ENCODE measurements at places on chromosomes 2 and 18.

GRCh38 chr2:203799908-203800307 lies 67.7 kb upstream of the CTLA4 start:
- DNase-seq: no peak

- DNase-seq: no peak
These were observed 302.0 kb upstream of the ETAA1 start for GRCh38 chr2:67095121-67095520.

- DNase-seq: peak; percentile 44
These were observed 70.0 kb upstream of the ATP5MC3 start for GRCh38 chr2:175251425-175252041.

DNA sequence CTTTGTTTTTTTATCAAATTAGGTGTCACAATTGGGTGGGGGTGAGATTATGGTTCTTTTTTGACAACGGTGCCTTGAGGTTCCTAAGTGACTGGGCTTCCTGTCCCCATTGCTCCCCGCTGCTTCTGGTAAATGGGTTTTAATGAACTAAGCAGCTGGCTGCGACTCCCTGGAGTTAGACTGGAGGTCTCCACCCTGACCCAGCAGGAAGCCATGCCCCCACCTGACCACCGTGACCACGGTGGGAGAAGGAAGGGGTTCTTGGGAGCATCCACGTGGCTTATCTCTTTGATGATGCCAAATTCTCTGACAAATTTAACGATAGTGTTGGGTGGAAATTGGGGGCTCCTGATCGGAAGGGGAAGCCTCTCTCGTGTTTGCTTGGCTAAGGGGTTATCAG lies 12.2 kb downstream of the CNDP2 start:
- no peak for DNase-seq

DNA sequence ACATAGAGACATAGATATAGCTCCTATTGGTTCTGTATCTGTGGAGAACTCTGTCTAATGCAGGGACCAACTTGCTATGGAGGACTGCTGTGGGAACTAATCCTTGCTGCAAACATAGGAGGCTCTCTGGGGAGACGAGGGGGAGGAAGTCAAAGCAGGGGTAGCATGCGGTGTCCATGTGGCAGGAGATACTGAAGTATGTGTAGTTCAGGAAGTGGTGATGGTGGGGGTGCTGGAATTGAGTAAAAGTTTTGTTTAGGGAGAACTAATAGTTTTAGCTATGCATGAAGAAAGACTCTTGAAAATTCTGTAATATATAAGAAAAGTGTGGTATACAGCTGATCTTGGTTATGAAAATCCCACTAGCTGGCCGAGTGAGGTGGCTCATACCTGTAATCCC lies 62.0 kb downstream of the ANKRD44 start:
- DNase-seq: peak; percentile 73

DNA sequence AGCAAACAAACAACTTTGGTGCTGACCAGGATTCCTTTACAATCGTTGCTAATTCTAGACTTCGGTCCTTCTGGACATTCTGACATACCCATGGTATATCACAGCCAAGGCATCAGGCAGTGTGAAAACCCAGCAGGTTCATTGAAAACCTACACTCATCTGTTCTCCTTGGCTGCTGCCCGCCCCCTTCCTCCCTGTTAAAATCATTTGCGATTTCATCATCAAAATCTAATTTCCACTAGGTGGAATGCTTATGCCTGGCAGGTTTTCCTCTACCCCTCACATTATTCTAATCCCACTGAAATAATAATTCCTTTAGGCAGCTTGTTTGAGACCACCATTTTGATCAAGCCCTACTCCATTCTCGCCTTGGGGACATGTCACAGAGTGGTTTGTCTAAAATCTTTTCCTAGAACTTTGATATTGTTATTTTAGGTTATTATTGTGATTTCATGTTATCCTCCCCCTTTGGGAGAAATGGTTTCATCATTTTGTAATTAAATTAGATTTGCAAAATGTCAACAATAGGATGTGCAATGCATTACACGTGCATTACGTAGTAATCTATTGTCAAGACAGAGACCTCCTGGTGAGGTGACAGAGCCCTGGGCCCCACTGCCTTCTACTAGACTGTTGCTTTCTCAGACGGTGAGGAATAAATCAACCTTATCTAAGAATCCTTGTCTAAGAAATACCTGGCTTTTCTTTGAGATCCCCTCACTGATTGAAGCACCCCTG lies 31.0 kb upstream of the ASPRV1 start:
- DNase-seq: no peak

GRCh38 chr2:21372654-21373053 lies 248.9 kb downstream of the TDRD15 start:
- DNase-seq: peak; percentile 1

DNA sequence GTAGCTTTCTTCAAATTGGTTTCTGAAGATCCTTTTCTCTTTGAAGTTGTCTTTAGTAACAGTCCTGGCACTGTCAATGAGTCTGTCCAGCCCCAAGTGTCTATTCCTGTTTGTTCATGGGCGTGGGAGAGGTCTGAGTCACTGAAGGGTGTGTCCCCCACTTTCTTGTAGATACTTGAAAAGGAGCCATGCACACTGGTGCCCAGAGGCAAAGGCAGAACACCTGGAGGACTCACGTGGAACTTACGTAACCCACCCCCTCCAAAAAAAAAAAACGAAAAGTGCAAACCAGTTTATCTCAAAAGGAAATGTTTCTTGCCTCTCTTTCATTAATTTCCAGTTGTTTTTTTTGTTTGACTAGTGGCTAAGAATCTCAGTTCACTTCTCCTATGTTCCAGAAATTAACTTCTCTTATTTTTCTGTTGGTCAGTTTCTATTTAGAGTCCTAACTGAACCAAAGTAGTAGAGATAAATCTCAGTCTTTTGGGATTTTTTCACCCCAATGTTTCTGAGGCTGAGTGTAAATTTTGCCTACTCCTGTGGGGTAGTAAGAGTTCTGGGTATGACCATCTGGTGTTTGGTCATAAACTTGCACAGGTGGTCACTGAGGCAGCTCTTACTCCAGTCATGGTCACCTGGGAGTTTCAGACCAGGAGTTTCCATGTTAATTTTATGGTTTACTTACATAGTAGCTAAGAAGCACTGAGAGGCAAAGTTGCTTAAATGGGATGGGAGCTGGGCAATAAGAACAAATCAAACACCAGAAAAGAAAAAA lies 54.9 kb downstream of the DSC3 start:
- no peak for DNase-seq

DNA sequence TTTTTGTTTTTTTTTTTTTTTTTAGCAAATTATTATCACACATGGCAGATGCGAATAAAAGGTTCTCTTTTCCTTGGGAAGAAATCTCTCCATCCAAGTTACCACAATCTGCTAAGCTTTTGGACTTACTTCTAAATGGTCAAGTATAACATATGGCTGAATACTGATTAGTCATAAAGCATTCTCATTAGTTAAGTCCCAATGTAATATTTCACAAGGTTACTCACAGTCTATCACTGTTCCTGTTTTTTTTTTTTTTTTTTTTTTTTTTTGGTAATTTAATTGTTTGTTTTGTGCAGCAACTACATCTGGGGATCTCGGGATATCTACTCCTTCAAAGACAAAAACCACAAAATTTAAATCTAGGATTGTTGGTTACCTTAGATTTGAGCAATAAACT lies 771.7 kb downstream of the CPS1 start:
- DNase-seq: no peak

DNA sequence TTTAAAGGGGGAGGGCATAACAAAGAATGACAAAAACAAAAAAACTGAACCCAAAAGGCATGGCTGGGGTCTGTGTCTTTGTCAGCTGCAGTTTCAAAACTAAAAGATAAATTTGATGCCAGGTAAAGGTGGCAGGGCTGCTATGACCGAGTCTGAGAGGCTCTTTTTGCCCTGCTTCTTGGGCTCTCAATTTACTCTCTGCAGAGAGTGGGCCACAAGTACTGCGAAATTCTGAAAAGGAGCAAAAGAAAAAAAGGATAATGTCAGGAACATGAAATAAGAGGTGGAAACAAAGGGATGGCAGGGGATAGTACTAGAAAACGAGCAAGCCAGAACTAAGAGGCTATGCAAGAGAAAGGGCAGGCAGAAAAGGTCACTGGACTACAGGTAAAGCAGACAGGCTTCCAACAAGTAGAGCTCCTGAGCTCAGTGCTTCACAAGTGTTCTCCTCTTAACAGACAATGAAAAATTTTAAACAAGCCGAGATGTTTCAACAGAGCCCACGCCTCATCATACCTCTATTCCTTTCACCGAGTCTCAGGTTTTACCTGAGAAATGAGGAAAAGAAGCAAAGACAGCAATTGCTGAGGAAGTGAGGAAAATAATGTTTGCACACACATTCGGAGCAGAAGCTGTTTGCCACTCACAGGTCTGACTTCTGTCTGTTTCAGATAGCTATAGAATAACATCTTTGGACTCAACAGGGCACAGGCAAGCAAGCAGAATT lies 7.3 kb downstream of the IRS1 start:
- no peak for DNase-seq

DNA sequence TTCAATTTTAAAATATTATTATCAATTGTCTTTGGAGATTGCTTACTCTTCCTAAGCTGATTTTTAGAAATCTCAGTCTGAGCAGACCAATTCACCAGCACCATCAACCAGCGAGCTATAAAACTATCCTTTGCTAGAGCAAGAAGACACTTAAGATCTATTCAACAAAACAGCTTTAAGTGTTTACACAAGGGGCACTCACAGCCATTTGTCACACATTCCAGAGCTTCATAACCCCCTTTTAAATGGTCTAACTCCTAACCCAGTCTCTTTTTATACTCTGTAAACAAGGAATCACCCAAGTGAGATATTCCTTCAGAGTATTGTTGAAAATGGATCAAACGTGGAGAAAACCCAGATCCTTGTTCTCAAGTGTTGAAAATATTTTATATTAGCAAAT lies 1294.1 kb upstream of the CHAC2 start:
- DNase-seq: no peak

GRCh38 chr18:59065684-59066083 lies 74.0 kb upstream of the SEC11C start:
- no peak for DNase-seq

GRCh38 chr2:65491381-65491905 lies 59.0 kb upstream of the SPRED2 start:
- peak; percentile 32 for DNase-seq

DNA sequence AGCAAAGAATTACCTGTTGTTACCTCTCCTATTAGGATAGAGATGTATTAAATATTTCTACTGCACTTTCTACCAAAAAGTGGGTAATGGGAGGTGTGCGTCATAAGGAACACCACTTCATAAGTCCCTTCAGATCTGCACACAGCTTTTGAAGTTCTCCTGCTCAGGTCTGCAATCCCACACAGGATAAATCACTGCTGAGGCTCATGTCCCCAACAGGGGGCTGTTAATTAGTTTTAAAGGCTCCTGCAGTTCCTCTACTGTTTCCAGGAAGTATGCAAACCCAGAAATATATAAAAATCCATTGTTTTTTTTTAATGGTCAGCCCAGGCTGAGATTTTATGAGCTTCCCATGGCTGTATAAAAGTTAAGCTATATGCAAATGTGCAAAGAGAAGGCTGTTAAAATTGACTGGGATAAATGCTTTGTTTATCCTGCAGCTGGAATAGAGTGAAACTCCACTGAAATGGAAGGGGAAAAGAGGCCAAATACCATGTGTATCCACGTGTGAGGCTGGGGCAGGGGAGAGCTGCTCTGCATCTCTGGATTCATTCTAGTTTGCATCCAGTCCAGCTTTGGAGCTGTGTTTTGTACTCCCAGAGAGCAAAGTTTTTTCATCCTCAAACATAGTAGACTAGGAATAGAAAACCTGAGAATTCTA lies 903.7 kb downstream of the TDRD15 start:
- DNase-seq: no peak

GRCh38 chr2:20571644-20572215 lies 79.2 kb downstream of the HS1BP3 start:
- no peak for DNase-seq

DNA sequence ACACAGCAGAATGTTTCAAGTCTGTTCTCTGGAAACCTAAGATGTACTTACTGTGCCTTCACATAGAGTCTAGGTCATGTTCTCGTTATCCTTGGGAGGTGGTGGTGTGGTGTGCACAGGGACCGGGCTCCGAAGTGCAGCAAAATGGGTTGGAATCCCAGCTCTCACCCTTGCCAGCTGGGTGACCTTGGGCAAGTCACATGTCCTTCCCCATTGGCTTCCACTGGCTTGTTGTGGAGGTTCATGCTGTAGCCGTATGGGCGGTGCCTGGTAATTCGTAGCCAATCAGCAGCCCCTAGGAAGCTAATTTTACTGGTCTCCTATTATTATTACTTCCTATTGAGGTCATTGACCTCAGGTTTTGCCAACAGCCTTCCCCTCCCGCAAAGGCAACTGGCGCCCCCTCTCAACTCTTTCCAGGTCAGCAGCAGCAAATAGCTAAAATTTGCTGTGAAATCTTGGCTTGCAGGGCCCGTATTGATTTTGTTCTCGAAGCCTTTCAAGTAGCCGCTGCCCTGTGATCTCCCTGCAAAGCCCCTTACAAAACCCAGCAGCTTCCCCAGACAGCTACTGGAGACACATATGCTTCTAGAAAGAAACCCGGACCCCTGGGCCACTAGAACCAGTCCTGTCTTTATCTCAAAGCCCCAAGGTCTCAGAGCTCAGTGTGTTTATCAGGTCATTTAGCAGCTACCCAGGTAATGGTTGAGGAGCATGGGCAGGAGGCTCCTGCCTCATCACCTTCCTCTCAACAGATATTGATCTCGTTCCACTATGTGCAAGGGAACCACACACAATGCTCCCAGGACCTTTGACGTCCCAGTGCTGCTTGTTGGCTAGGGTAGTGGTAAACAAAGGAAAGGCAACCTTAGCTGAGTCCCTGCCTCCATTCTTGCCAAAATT lies 66.5 kb upstream of the SLC1A4 start:
- DNase-seq: no peak

DNA sequence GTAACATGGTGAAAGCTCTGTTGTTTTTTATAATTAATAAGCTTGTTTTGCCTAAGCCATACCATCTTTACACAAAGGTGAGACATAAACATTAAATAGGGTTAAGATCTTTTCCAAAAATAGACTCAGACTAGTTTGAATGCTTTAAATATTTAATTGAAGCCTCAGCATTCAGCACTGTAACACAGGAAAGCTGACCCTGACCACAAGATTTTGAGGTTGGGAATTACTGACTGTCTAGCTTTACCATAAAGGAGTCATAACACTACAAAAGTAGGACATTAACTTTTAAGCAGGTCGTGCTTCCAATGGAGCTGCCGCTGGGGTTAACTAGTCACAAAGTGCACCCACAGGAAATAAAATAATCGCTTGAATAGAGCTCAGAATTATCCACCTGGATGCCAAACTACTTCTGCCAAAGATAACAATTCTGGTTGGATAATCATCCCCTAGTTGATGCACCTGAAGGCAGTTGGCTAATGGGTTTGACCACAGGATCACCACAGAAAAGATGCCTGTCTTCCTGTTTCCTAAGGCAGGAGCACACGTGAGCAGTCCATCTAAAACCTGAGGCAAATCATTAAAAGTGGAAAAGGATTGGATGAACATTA lies 106.2 kb downstream of the COBLL1 start:
- DNase-seq: peak; percentile 32

All from fibroblast of skin of right quadriceps (primary cell).